Thoracic aorta endothelial cell (primary cell): ENCODE measurements at places on chromosomes 4 and X. TPM values are rescaled to one million over a fixed set of nuclear protein-coding genes. Genes with fewer than 3 reads are reported as not detected.

Gene HS6ST2
- 0.43 TPM in 1 of 2 replicates, not detected in the other for total RNA-seq

Gene RAB39B
- total RNA-seq, result 0.07 TPM in 1 of 2 replicates, not detected in the other

Gene GPAT3
- 8.5 and 24.8 TPM in 2 replicates for total RNA-seq

Gene SERPINA7
- not detected in 2 replicates for total RNA-seq

Gene FMR1NB
- not detected in 2 replicates for total RNA-seq

Gene HGFAC
- 0.07 and 0.13 TPM in 2 replicates for total RNA-seq

Gene AFP
- not detected in 2 replicates for total RNA-seq

Gene MAGED4
- 5.7 and 7.0 TPM in 2 replicates for total RNA-seq

Gene RBM47
- total RNA-seq, result 0.13 and 0.22 TPM in 2 replicates

Gene HTN3
- total RNA-seq, result not detected in 2 replicates

Gene FGG
- not detected in 2 replicates for total RNA-seq

Gene ADGRG4
- total RNA-seq, result under 0.01 TPM in 1 of 2 replicates, not detected in the other

Gene NAP1L3
- total RNA-seq, result 0.93 and 1.2 TPM in 2 replicates

Gene EGFL6
- not detected in 2 replicates for total RNA-seq

Gene NSDHL
- 21.9 and 33.3 TPM in 2 replicates for total RNA-seq

Gene HTT
- total RNA-seq, result 52.3 and 63.7 TPM in 2 replicates

Gene DKK2
- 6.0 and 8.5 TPM in 2 replicates for total RNA-seq

Gene TAB3
- 19.7 and 23.3 TPM in 2 replicates for total RNA-seq

Gene MAGEE1
- 1.5 and 3.2 TPM in 2 replicates for total RNA-seq

Gene FDCSP
- not detected in 2 replicates for total RNA-seq

Gene PSAPL1
- total RNA-seq, result not detected in 2 replicates

Gene F11
- not detected in 2 replicates for total RNA-seq

Gene GLRA2
- total RNA-seq, result not detected in 2 replicates

Gene TMEM47
- 67.2 and 83.4 TPM in 2 replicates for total RNA-seq

Gene FOXR2
- not detected in 2 replicates for total RNA-seq

Gene SPINK2
- not detected in 2 replicates for total RNA-seq

Gene MAGEB4
- total RNA-seq, result not detected in 2 replicates

Gene FAM47A
- not detected in 2 replicates for total RNA-seq

Gene CASP6
- total RNA-seq, result 42.7 and 56.2 TPM in 2 replicates

Gene ZNF81
- 7.0 and 7.6 TPM in 2 replicates for total RNA-seq

Gene ALAS2
- total RNA-seq, result not detected in 2 replicates

Gene KCND1
- 0.13 and 0.36 TPM in 2 replicates for total RNA-seq

Gene PABPC5
- total RNA-seq, result 1.5 and 2.3 TPM in 2 replicates

Gene TRPC3
- total RNA-seq, result under 0.01 TPM in 1 of 2 replicates, not detected in the other

Gene UGT2B17
- total RNA-seq, result not detected in 2 replicates

Gene CFP
- total RNA-seq, result 0.13 and 0.14 TPM in 2 replicates

Gene IGFBP7
- 163 and 201 TPM in 2 replicates for total RNA-seq

Gene APELA
- total RNA-seq, result not detected in 2 replicates

Gene GBA3
- total RNA-seq, result not detected in 2 replicates

Gene SLC2A9
- 0.86 and 1.3 TPM in 2 replicates for total RNA-seq
